ENCODE measurements at places on chromosomes 13 and 19.

GRCh38 chr13:36098080-36098479 is 33.1 kb downstream of the DCLK1 start:
- no peak for DNase-seq

DNA sequence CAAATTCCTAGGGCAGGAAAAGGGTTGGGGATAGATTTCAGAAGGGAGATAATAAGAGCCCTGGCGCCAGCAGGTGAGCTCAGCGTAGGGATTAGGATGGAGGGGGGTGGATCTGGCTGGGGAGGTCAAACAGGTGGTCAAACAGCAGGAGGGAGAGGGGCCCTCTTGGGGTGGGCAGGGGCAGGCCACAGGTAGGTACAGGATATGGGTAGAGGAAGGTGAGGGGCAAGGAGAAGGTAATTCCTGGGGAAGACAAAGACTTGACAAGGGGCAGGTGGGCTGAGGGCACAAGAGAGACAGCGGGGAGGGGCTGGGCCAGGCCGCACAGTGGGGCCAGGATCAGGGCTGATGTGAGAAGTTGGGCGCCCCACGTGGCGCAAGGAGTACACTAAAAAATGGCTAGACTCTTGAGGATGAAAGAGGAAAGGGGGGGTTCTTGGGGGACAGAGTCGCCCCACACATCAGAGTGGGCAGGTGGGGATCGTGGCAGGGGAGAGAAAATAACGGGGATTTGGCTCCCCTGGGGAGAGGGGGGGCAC is 713 bp downstream of the KRI1 start:
- no peak for DNase-seq

DNA sequence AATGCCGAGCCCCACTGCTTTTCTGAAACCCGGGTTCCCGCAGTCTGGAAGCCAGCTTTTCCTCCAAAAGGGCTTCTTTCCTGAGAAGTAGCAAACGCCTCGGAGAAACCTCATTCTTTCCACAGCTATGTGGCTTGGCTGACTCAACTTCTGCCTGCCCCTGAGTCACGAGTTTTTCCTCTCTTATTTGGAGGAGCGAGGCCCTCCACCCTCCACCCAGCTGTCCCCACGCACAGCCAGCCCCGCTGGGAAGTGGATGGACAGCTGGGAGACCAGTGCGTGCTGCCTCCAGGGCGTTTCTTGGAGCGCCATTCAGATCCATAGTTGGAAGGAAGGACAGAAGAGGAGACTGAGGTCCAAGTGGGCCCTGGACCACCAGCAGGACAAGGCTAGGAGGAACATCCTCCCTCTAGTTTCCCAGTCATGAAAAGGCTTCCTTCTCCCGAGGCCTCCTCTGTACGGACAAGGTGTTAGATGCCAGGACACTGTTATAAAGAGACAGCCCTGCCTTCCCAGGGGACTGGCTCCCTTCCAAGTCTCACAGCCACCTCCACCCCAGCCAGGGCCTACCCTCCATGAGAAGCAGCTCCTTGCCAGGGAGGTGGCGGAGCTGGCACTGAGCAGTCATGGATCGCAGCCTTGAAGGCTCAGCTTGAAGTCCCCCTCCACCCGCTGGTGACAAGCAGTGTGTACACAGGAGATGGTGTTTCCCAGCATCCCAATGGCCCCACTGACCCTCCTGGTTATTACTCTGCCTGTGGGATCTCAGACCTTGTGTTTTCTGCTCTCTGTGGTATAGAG is 2.5 kb upstream of the PLEKHF1 start:
- no peak for DNase-seq

DNA sequence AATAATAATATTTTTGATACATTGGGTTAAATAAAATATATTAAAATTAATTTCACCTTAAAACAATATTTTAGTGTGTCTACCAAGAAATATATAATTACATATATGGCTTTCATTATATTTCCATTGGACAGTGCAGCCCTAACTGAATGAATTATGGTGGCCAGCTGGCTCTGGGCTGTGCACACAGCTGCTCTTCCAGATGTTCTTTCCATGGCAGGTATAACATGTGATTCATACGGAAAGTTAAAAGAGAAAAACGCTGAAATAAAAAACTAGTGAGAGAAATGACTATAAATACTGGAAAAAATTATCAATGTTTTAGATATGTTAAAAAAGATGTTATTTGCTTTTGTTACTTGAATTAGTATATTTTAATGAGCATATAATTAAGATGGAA is 216.3 kb downstream of the RGCC start:
- no peak for DNase-seq

- DNase-seq, result no peak
These were observed at the start of gene EML2 for GRCh38 chr19:45638930-45639729. Gene EML2, minus strand, starts transcription at chr19:45639397. Its CDS starts 21 bp downstream, at chr19:45639376.

DNA sequence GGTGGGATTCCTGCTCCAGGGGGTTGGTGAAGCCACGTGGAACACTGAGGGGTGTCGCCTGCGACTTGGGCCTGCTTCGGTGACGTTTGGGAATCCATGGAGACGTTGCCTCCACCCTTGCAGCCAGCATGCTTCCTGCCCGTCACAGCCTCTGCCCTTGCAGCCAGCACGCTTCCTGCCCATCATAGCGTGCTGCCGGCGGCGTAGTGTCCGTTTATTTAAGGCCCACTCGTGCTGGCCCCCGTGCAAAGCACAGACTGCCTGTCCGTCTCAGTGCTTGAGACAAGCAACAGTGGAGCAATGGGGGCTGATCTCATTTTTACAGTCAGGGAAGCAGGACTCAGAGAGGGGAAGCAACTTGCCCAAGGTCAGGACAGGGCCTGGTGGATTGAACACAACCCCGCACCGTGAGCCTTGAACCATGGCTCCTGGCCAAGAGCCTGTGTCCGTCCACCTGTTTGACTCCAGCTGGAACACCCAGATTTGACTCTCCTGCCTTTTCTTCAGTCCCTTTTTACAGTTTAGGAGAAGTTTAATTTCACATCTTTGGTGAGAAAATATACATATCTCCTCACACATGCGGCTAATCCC is 149.6 kb downstream of the TEX29 start:
- no peak for DNase-seq

GRCh38 chr13:25739376-25739775 is 312.4 kb downstream of the SHISA2 start:
- no peak for DNase-seq

GRCh38 chr19:8697671-8698432 is 743 bp downstream of the ACTL9 start:
- DNase-seq, result no peak

DNA sequence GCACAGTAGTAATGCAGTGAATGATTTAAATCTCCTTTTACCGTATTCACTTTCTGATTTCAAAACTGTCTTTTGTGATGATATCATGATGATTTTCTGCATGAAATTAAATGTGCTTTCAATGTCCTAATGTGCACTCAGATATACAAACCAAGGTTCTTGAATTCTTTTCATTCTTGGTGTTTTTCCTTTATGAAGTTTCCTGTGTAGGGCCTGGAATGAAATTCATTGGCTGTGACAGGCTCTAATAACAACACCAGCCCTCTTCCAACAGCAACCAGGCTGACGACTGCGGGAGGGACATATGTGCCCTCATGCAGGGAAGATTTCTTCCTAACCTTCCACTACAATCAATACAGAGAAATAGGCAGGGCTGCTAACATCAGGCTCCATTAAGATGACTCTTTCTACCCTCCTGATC is 1052.0 kb downstream of the DIAPH3 start:
- no peak for DNase-seq

DNA sequence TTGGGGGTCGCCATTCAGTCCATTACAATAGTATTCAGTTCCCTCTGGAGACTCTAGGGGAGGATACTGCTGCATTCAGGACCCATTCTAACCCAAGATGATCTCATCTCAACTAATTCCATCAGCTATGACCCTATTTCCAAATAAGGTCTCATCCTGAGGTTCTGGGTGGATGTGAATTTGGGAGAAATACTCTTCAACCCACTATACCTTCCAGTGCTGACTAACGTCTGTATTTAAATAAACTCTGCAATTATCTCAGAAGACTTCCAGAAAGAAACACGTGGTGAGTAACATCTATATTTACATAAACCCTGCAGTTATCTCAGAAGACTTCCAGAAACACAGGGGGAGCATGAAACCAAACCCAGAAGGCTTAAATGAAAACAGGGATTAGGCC is 1300.7 kb downstream of the PCDH9 start:
- DNase-seq, result no peak

GRCh38 chr13:26253262-26253786 is 605 bp upstream of the CDK8 start:
- DNase-seq, result no peak

GRCh38 chr19:48333467-48334384 is 8.4 kb downstream of the EMP3 start:
- DNase-seq, result peak; percentile 84

- DNase-seq, result no peak
These were observed 332.2 kb downstream of the MYO16 start for GRCh38 chr13:108961542-108962125.

DNA sequence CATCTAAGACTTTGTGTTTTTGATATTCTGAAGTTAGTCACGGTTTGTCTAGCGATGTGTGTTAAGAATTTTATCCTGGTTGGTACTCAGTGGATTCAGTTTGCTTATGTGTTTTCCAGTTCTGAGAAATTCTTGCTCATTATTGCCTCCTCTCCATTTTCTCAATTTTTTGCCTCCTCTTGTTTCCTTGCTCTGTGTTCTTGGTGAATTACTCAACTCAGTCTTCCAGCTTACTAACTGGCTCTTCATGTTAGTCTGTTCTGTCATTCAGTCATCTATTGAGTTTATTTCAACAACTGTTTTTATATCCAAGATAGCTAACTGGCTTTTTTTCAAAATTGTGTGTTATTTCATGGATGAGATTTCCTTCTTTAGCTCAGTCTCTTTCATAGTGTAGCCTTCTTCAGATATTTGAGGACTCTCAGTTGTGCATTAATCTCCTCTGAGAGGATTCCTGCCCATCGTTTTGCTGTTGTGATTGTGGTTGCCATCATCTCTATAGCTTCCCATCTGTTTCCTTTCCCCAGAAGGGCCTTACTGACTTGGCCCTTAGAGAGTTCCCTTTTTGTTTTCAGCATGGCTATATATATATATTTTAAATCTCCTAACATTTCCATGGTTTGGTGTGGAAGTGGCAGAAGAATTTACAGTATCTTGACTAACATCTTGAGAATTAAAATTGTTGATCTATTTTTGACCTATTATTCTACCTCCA is 6.2 kb downstream of the SETDB2 start:
- no peak for DNase-seq

GRCh38 chr13:99907627-99908026 is 63.9 kb downstream of the ZIC5 start:
- no peak for DNase-seq

DNA sequence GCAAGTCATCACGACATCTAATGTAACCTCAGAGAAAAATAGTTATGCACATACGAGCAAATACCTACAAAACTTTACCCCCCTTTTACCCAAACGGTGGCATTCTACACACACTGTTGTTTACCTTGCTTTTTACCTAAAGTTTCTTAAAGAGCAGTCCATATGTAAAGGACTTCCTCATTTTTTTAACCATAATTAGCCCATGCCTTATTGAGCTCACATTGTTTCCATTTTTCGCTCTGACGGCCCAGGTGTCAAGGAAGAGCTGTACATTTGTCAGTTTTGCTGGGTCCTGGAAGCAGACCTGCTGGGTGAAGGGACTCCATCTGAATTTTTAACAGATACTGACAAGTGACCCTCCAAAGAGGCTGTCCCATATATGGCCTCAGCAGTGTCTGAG is 89.4 kb downstream of the STK24 start:
- no peak for DNase-seq

- DNase-seq, result no peak
These were observed 13.2 kb upstream of the UQCR11 start for GRCh38 chr19:1618157-1619093.

- DNase-seq, result no peak
These were observed 387.5 kb downstream of the LMO7 start for GRCh38 chr13:76023652-76024051.

DNA sequence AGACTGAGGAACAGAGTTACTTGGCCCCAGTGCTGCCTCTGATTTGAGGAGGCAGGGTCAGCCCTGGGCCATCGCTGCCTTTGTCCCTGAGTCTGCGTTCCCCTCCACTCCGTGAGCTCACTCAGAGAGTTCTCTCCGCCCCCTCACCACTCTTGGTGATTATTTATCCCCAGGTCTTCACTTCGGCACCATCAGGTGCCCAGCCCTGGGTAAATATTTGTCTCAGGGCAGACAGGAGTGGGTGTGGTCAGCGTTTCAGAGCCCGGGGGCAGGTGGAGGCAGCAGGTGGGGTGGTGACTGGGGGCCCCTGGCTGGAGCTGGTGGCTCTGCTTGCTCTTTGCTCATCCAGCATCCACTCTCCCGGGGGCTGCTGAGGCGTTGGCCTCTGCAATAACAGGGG is 20.6 kb downstream of the PPP1R37 start:
- DNase-seq, result no peak

DNA sequence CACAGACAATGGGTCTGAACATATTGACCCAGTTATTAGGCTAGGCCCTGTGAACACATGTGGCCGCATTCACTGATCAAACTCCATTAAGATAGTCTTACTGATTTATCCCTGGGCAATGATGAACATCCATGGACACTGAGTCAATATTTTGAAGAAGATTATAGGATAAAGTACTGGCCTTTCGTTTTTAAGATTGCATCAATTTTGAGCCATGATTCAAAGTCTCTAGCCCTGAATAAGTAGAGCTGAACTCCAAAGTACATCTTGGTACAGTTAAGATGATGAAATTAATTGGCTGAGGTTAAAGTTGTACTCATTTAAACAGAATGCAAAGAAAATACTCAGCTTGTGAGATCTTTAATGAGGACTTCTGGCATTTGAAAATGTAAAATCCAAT is 1581.9 kb downstream of the EFNB2 start:
- no peak for DNase-seq

DNA sequence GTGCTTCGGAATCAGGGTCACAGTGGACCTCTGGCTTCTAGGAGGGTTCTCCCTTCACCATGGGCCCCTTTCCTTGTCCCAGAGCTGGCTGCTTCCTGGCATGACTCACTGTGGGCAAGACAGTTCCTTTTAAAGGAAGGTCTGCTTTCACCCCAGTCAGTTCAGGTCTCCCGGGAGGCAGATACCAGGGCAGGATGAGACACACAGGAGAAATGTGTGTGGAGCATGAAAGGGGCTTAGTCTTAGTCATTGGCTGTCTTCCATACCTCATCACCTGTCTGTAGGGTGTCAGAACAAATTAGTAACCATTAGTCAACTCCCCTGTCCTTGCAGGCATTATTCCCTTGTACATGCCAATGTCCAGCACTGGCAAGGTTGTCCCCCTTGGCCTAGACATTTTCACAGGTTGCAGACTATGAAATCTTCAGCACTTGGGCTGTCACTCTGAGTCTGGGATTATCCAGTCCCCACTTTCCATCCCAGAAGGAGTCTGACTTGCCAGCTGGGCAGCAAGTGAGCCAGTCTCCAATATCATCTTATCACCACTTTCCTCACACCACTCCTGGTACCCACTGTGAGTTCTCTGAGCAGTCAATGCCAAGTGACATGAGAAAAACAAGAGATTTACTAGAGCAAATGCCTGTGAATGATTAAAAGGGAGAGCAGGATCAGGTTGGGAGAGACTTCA is 76.8 kb upstream of the MEDAG start:
- DNase-seq, result no peak

GRCh38 chr19:38340927-38341326 is 5.3 kb downstream of the CATSPERG start:
- no peak for DNase-seq

Measured in stimulated activated CD4-positive, alpha-beta T cell treated with anti-CD3 and anti-CD28 coated beads, TNF-alpha, amount 100 ng/mL, for 1 hour (primary cell).